ENCODE measurements at places on chromosomes 6 and 20. TPM values are rescaled to one million over a fixed set of nuclear protein-coding genes. Genes with fewer than 3 reads are reported as not detected.

Gene NKX2-4
- polyA plus RNA-seq = not detected

Gene SYCP2
- polyA plus RNA-seq = 10.7 TPM

Gene CAGE1
- polyA plus RNA-seq = 0.38 TPM

GRCh38 chr6:144417681-144418080, 132.5 kb downstream of the UTRN start:
- no peak for DNase-seq

GRCh38 chr20:10689385-10689784, 15.6 kb upstream of the JAG1 start:
- DNase-seq = no peak

- no peak for DNase-seq
Observed at GRCh38 chr6:134510920-134511319, 193.0 kb upstream of the SGK1 start.

GRCh38 chr6:110366256-110366655, 8.1 kb upstream of the METTL24 start:
- DNase-seq = no peak

GRCh38 chr20:20573797-20574196, 138.6 kb downstream of the RALGAPA2 start:
- no peak for DNase-seq

All from left kidney (tissue), 8 donors.